ENCODE measurements at places on chromosomes 16 and 17.

GRCh38 chr17:78857266-78857665 lies 16.7 kb upstream of the USP36 start:
- no peak for DNase-seq

DNA sequence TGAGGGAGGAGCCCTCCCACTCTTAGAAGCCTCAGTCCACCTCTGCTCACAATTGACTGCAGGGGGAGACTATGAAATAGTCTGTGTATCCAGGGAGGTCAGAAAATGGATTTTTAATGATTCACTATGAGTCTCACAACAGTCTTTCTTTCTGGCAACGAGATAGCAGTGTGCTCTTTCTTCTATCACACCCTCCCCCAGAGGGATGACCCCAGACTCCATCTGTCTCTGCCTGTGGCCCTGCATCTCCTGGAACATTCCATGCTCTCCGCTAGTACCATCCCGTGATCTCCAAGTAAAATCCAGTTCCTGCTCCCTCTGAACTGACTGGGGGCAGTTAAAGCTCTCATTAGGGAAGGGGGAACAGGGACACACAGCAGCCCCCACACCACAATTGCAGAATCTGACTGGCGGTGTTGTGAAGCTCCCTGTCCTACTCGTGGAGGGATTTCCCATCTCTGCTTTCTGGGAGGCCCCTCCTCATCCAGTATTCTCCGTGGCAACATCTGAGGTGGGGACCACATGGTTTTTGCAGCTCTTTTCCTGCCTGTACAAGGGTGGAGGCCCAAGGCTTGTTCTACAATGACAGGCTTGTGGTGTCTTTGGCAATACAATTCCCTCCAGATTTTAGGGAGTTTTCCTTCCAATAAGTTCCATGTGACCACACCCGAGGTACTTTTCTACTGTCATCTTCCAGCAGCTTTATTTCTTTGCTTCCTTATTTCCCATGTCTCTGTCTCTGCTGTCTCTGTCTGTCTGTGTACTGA lies 19.4 kb downstream of the NATD1 start:
- DNase-seq, result no peak

- DNase-seq, result no peak
Measured at GRCh38 chr17:30790279-30790678, 34.2 kb downstream of the CRLF3 start.

DNA sequence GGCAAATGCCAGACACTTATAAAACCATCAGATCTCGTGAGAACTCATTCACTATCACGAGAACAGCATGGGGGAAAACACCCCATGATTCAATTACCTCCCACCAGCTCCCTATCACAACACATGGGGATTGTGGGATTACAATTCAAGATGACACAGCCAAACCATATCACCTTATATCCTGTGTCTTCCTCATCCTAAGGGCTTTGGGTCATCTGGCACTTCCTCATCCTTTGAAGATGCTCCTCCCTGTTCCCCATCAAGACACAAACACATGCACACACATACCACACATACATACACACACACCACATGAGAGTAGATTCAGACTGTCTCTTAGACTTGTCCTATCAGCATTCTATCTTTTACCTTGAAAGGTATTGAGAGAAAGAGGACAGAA lies 2.8 kb upstream of the PMFBP1 start:
- no peak for DNase-seq

- no peak for DNase-seq
Measured at GRCh38 chr17:15273141-15273793, 8.1 kb upstream of the PMP22 start.

- DNase-seq, result no peak
Measured at GRCh38 chr17:82217120-82217529, 4.5 kb upstream of the CCDC57 start.

GRCh38 chr17:18069101-18069500 lies 18.6 kb upstream of the DRG2 start:
- no peak for DNase-seq

GRCh38 chr16:20743591-20743990 lies 2.0 kb upstream of the THUMPD1 start:
- DNase-seq, result no peak

DNA sequence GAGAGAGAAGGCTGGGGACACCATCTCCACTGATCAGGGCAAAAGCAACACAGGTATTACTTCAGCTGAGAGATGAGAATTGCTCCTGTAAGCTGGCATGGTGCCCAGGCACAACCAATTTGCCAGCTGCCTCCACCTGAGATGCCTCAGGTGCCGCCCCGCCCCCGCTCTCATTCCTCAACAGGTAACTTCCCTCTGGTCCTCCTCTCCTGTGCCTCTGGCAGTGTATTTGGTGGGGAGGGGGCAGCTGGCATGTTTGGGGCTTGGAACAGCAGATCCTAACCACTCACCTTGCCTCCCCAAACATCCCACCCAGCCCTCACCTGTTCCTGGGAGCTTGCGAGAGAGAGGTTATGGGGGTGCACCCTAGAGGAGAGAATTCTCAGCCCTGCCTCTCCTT lies 2.9 kb upstream of the SRCIN1 start:
- DNase-seq, result no peak

- DNase-seq, result no peak
Measured at GRCh38 chr16:55328611-55329569, 4.9 kb downstream of the IRX6 start.

DNA sequence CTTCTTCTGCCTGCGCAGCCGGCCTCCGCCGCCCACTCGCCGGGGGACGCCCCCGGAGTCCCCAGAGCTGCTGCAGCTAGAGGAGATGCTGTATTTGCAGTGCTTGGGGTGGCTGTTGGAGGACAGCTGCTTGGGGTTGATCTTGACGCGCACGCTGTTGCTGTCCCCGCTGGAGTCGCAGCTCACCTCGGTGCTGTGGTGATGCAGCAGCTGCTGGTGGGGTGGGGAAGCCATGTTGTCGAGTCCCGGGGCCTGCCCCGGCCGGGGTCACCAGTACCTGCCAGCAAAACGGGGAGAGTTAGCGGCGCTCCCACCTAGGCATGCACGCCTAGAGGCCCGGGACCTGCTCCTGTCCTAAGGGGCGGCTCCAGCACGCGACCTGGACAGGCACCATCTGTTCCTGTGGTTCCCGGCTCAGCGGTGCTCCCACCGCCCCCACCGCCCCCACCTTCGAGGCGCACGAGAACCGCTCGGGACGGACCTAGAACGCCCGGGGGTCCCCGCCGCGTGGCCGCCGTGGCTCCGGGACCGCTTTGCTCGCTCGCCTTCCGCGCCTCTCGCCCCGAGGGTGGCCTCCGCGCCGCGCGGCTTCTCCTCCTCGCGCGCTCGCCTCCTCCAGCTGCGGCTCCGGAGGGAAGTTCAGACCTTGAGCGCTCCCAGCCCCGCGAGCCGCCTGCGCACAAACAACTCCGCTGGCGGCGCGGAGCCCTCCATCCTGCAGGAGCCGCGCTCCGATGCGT lies 863 bp downstream of the ADCY9 start:
- DNase-seq, result peak; percentile 30

DNA sequence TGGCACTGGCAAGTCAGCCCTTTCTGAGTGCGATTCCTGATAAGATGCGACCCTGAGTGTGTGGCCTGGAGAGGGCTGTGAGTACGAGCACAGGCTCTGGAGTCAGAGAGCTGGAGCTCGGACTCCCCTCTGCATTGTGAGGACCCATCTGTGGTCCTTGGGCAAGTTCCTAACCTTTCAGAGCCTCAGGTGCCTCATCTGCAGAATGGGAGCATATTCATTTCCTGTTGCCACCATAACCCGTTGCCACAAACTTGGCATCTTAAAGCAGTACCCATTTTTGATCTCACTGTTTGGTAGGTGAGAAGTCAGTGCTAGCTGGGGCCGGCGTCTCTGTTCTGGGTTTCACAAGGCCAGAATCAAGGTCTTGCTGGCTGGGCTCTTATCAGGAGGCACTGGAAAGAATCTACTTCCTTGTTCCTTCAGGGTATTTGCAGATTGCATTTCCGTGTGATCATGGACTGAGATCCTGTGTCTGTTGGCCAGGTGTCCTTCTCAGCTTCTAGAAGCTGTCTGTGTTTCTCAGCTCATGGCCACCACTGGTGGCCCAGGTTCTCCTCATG lies 20.2 kb downstream of the KNOP1 start:
- DNase-seq, result no peak

DNA sequence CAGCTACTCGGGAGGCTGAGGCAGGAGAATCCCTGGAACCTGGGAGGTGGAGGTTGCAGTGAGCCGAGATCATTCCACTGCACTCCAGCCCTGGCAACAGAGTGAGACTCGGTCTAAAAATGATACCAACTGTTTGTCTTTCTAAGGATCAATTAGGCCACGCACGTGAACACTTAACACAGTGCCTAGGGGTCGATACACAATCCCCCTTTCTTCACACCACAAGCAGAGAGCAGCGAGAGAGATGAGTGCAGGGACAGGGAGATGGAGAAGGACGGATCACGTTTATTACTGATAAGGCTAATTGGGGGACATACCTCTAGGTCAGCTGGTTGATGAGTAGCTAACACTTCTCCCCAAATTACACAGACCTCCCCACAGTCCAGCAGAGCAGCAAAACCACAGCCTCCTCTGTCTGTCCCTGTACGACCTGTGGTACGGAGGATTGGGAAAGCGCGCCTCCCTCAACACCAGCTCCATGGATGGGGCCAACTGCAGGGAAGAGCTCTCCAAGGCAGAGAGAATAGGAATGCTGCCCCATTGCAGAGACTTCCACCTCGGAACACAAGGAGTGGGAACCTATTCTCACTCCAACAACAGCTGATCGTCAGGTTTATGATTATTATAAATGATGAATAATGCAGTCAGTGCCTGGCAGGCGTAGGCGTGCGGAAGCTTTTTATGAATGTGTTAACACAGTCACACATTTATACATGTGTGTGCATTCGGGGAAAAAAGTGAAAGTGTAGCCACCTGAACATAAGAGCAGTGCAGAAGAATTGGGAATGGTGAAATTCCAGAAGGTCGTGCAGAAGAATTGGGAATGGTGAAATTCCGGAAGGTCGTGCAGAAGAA lies 155.1 kb downstream of the C16orf95 start:
- DNase-seq, result no peak

GRCh38 chr17:68034452-68034776 lies 1.1 kb upstream of the KPNA2 start:
- no peak for DNase-seq

DNA sequence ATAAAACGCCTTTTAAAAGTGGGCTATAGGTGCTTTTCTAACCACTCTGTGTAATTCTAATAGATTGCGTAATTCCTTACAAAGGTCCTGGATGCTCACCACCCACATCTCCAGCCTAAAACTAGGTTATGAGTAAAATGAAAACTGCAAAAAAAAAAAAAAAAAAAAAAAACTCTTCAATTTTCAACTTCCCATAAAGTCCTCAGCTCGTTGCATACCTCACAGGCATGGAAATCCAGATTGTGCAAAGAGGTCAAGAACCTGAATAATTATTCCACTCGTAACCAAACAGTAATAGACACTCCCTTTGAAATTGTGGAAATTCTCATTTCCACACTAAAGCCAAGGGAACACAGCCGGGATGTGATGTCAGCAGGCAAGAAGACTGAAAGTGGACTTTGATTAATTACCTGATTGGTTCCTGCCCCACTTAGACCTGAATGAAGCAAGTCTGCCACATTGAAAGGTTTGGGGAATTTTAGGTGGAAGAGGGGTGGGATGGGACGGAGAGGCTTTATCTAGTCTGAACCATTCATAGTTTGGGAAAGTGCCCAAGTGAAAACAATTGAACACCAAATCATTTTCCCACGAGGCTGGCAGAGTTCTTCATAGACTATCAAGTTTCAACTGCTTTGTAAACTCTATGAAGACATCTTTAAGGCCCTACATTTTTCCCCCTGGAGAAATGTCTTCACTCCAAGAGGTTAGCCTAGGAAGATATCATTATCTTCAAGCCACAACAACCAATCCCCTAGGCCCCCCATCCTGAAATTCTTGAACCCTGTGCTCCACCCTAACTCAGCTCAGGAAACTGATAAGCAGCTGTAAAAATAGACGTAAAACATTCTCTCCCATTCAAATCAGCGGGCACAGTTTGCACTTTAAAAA lies 49.1 kb upstream of the TANC2 start:
- no peak for DNase-seq

GRCh38 chr16:57512296-57513001 lies 23.9 kb downstream of the CCDC102A start:
- no peak for DNase-seq

DNA sequence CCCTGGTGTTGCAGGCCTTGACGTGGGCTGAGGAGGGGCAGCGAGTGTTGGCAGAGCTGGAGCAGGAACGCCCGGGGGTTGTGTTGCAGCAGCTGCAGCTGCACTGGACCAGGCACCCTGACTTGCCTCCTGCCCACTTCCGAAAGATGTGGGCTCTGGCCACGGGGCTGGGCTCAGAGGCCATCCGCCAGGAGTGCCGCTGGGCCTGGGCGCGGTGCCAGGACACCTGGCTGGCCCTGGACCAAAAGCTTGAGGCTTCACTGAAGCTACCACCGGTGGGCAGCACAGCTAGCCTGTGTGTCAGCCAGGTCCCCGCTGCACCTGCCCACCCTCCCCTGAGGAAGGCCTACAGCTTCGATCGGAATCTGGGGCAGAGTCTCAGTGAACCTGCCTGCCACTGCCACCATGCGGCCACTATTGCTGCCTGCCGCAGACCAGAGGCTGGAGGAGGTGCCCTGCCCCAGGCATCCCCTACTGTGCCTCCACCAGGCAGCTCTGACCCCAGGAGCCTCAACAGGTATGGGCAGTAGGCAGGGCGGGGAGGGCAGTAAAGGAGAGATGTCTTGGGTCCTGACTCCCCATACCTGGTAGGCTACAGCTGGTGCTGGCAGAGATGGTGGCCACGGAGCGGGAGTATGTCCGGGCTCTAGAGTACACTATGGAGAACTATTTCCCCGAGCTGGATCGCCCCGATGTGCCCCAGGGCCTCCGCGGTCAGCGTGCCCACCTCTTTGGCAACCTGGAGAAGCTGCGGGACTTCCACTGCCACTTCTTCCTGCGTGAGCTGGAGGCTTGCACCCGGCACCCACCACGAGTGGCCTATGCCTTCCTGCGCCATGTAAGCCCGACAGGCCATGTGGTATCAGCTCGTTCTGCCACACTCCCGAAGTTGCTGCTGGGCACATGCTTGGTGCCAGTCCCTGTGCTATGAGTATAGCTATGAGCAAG lies 5.6 kb downstream of the PLEKHG4 start:
- no peak for DNase-seq

- DNase-seq, result no peak
Measured at GRCh38 chr16:29920288-29921033, 5.6 kb downstream of the KCTD13 start.

- no peak for DNase-seq
Measured at GRCh38 chr16:48603647-48604376, 6.2 kb downstream of the N4BP1 start.

- no peak for DNase-seq
Measured at GRCh38 chr16:5928476-5929065, 831.0 kb upstream of the EEF2KMT start.

GRCh38 chr17:28396635-28397239 lies 9.3 kb downstream of the SLC46A1 start:
- no peak for DNase-seq

GRCh38 chr17:32241640-32242039 lies 24.0 kb upstream of the RHBDL3 start:
- DNase-seq, result no peak

- no peak for DNase-seq
Measured at GRCh38 chr16:66695471-66695934, 1.0 kb downstream of the CMTM4 start.

- no peak for DNase-seq
Measured at GRCh38 chr16:67636713-67637112, 8.2 kb upstream of the CARMIL2 start.

- no peak for DNase-seq
Measured at GRCh38 chr17:27613433-27613832, 17.6 kb upstream of the LGALS9 start.
